Cardiac muscle cell (in vitro differentiated cells and primary cell): ENCODE measurements at places on chromosomes 3 and 15. TPM values are rescaled to one million over a fixed set of nuclear protein-coding genes. Genes with fewer than 3 reads are reported as not detected.

- no peak for DNase-seq
Measured at GRCh38 chr3:168709073-168709472, 613.3 kb upstream of the GOLIM4 start.

DNA sequence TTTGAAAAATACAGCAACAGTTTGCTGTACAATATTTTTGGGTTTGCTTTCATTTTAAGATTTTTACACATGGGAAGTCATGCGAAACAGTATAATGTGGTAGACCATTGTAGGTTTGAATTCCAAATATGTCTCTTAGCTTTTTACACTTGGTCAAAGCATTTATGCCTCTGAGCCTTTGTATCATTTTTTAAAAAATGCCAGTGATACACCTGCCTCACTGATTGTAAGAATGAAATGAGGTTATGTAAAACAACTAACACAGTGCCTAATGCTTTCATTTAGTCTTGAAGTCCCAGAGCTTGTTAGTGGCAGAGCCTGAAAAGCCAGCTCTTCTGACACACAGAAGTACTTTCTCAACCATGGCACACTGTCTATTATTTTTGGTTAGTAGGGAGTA, 202.0 kb downstream of the UBE2E2 start:
- no peak for DNase-seq

LRRC28 gene
- 24.9 and 39.1 TPM in 2 replicates for total RNA-seq

STRIT1 gene
- not detected in 2 replicates for total RNA-seq

RTP3 gene
- total RNA-seq = not detected in 2 replicates

- no peak for DNase-seq
Measured at GRCh38 chr3:129318921-129319320, 40.3 kb downstream of the HMCES start.

DNA sequence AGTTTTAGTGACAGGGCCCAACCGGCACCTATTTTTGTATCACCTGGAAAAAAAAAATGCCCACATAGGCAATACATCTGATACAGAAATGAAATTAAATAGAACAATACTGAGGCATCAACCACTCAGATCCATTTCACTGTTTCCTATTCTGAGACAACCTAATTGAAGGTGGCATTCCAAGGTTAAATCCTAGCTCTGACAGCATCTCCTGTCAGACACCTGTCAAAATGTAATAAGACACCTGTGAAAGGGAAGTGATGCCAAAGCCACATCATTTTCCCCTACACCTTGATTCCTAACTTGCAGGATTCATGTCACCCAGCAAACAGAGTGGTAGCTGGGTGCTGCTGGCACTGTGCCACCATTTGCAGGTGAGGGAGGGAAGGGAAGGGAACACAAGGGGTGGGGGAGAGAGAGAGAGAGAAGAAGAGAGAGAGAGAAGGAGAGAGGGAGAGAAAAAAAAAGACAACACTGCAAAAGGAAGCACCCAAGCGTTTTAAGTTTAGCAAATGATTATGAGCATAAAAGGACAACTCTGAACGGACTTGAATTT, 1044.6 kb upstream of the CFAP20DC start:
- no peak for DNase-seq

- DNase-seq = no peak
Measured at GRCh38 chr3:33798113-33798417, 365 bp upstream of the PDCD6IP start.

MUC20 gene
- total RNA-seq = 5.5 and 8.7 TPM in 2 replicates

DNA sequence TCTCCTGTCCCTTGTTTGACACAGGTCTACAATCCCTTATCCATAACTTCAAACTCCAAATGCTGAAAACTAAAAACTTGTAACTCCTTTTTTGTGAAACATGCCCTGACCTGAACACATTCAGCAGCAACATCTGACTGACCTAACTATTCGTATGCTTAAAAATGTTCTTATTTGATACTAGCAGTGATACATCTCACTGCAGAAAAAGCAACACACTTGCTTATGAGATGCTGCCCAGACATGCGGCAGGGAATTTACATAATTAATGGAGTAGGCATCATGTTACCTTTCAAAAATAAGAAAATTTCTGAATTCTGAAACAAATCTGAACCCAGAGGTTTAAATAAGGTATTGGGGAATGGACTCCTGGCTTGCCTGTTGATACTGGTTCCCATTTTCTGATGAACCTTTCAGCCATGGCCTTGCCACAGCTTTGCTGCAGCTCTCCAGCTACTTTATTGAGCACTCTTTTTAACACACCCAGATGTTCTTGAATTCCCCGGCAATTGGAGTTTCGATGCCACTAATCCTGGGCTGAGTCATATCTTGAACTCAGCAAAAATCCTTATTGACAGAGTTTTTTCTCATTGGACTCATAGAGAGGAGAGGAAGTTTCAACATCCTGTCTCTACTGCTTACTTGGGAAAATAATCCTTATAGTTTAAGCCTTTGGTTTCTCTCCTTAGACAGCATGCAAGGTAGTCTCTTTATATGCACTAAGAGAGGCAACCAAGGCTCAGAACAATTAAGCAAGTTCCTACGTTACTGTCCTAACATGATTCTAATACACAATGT, 296.6 kb upstream of the LMCD1 start:
- peak; percentile 11 for DNase-seq

- no peak for DNase-seq
Measured at GRCh38 chr3:13841141-13841540, 38.7 kb downstream of the WNT7A start.

CCDC191 gene
- total RNA-seq = 2.7 and 5.4 TPM in 2 replicates

- DNase-seq = no peak
Measured at GRCh38 chr15:69668963-69669362, 216.3 kb downstream of the RPLP1 start.
